ENCODE measurements at places on chromosomes 6 and 20.

DNA sequence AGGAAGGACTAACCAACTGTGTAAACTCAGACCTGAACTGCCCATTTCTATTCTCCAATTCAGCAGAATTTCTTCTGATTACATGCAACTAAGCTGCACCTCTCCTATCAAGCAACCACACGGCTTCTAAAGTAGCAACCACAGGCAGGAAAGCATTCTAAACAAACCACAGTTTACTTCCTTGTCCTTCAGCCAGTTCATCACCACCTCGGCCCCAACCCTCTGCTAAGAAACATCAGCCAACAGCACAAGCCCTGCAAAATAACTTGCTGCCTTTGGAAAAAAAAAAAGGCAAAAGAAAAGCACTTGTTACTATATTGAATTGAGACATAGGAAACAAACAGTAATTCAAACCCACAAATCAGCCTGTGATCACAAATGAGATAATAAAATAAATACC, 140.3 kb downstream of the NFATC2 start:
- peak; percentile 46 for DNase-seq

DNA sequence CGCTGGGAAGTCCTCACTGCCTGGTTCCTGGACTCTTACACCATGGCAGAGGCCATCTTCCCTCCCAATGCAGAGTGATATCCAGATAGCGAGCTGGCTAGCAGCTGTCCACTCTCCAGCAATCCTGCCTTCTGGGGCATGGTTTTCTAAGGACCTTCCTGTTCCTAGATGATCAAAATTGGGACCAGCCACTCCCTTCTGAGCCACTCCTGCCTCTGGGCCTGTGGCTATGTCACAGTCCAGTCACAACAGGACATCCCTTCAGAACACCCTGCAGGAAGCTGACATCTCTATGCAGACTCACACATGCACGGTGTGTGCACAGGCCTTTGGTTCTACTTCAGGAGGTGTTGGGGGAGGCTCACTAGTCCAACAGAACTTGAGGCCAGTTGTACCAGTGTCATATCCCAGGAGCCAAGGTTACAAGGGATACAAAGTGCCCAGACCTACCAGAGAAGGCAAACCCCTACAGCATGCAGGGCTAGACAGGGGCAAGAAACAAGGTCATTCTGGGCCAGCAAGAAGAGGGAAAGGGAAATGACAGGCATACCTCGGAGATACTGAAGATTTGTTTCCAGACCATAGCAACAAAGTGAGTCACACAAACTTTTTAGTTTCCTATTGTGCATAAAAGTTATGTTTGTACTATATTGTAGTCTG, 2.7 kb upstream of the MCCD1 start:
- no peak for DNase-seq

- no peak for DNase-seq
These were observed 966 bp downstream of the CFAP206 start for GRCh38 chr6:87408721-87409155.

DNA sequence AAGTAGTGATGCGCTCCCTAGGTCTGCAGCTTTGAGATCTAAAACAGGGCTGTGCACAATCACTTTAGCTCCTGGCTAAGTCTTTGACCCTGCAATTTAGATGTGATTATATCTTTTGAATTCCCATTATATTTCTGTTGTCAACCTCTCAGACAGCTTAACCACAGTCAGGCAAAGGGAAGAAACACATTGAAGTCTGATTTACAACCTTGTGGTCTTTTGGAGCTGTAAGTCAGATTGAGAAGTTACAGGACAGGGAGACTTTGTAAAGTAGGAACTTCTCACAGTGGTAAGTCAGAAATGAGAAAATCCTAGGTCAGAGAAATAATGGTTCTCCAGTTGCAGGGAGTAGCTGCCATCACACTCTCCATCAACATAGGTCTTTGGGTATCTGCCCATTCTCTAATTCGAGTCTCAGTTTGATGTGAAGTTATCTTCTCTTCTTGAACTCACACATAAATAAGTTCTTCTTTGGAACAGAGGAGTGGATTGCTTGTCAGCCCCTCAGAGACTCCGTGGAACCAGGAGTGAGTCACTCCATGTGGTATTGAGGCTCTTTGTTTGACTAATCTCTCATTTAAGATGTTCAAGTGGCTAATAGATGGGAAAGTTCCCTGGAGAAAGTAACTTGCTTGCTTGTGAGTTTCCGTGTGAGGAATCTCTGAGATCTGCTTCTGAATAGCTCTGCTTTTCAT, 35.0 kb upstream of the SGK1 start:
- no peak for DNase-seq

DNA sequence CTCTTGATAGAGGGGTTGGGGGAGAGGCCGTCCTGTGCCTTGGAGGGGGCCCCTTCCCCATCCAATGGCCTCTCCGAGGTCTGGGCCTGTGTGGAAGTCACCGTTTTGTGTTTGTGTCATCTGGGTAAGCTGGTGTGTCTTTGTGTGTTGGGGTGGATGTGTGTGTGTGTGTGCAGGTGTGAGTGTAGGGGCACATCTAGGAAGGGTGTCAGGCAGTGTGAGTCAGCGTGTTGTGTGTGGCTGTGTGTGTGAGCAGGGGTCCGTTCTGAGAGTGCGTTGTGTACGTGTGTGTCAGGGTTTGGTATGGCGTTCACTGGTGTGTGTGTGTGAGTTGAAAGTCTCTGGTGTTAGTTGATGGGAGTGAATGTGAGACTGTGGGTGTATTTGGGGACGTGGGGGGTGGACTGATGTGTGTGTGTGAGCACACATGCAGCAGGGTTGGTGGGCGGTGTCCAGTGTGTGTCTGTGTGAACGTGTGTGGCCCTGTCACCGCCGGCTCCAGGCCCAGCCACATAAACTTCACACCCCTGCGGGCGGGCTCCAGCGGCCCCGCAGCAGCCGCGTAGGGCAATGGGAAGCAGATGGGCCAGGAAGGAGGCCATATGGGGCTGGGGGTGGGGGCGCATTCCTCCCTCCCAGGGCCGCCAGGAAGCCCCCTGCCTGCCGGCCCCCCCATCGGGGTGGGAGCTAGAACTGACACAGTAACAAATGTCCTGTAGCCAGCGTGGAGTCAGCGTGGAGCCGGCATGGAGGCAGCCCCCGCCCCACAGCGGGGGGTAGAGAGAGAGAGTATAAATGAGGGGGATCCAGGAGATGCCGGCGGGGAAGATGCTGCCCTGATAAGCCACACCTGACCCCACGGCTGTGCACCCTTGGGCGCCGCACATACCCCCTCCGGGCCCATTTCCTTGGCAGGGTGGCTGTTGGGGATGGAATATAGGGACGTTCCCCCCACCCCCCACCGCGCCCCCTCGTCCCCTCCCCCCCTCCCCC, 32.1 kb downstream of the SNAI1 start:
- DNase-seq, result no peak

GRCh38 chr6:155290491-155290890, 23.8 kb downstream of the TFB1M start:
- no peak for DNase-seq

- DNase-seq, result no peak
These were observed 34.0 kb downstream of the ELOVL4 start for GRCh38 chr6:79913369-79913768.

- DNase-seq, result no peak
These were observed 626.1 kb downstream of the COL12A1 start for GRCh38 chr6:74579794-74580193.

GRCh38 chr20:42341654-42342053, 723.5 kb upstream of the CHD6 start:
- DNase-seq, result peak; percentile 9

- DNase-seq, result no peak
These were observed 1.0 kb upstream of the SOX18 start for GRCh38 chr20:64050261-64051032.

- DNase-seq, result peak; percentile 3
These were observed 453.1 kb upstream of the SLC35B3 start for GRCh38 chr6:8888468-8888867.

- no peak for DNase-seq
These were observed 365.2 kb downstream of the SYNE1 start for GRCh38 chr6:152271776-152272464.

- DNase-seq, result no peak
These were observed 54.1 kb upstream of the EXOC2 start for GRCh38 chr6:747028-747427.

GRCh38 chr6:46651816-46652215, 802 bp downstream of the CYP39A1 start:
- DNase-seq, result peak; percentile 18

- DNase-seq, result no peak
These were observed 126.2 kb downstream of the IMPG1 start for GRCh38 chr6:75946146-75946831.

DNA sequence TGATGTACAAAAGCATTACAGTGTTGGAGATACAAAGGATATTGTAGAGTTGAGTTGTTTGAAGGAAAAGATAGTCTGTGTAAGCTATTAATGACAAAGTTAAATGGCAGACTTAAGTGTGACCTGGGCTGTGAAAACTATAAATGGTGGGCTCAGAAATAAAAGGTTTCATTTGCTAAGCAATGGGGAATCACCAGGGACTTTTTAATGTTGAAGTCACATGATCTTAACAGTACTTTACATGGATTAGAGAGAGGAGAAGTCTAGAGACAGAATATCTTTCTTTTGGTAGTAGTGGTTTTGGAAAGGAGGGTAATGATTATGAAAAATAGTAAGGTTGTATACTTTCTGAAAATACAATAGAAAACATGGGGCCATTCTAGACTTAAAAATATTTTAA, 67.1 kb downstream of the SCAF8 start:
- no peak for DNase-seq

DNA sequence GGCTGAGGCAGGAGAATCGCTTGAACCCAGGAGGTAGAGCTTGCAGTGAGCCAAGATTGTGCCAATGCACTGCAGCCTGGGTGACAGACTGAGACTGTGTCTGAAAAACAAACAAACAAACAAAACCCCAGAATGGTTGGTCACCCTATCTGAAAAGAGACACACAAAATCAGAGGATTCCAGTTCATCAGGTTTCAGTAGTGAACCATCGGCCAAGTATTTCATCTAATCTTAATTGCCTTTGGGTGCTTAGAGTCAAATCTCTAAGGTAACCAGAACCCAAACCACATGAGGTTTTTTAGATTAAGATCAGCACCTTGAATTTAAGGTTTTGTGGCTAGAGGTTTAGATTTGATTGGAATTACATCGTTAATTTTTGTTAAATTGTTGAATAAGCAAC, 8.3 kb upstream of the ZBTB2 start:
- no peak for DNase-seq

DNA sequence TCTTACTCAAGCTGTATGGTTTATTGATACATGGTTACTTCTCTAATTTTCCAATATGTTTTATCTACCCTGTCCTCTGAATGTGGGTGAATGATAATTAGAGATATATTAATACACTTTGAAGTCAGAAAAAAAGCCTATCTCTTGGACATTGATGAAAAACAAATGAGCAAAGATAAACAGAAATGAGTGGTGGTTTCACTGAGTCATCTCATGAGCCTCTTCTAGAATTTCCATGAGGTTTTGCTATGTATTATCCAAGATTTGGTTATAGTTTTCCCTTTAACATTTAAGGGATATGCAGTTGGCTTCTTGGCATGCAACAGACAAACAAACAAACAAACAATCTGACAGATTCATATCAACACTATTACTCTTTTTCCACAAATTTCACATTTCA, 586.8 kb downstream of the RFPL4B start:
- no peak for DNase-seq

DNA sequence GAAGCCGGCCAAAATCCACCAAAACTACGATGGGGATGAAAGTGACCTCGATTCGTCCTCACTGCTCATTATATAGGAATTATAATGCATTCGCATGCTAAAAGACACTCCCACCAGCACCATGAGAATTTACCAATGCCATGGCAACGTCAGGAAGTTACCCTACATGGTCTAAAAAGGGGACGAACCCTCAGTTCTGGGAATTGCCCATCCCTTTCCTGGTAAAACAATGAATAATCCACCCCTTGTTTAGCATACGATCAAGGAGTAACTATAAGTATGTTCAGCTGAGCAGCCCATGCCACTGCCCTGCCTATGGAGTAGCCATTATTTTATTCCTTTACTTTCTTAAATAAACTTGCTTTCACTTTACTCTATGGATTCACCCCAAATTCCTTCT, 20.1 kb upstream of the FAM110A start:
- DNase-seq, result no peak

- DNase-seq, result no peak
These were observed 139.8 kb upstream of the BACH2 start for GRCh38 chr6:90436403-90436802.

GRCh38 chr6:36997811-36998722, 7.4 kb upstream of the FGD2 start:
- DNase-seq, result peak; percentile 80

- no peak for DNase-seq
These were observed 2.8 kb upstream of the ASF1A start for GRCh38 chr6:118890997-118891790.

- DNase-seq, result no peak
These were observed 65.6 kb downstream of the CDC5L start for GRCh38 chr6:44453146-44453545.

DNA sequence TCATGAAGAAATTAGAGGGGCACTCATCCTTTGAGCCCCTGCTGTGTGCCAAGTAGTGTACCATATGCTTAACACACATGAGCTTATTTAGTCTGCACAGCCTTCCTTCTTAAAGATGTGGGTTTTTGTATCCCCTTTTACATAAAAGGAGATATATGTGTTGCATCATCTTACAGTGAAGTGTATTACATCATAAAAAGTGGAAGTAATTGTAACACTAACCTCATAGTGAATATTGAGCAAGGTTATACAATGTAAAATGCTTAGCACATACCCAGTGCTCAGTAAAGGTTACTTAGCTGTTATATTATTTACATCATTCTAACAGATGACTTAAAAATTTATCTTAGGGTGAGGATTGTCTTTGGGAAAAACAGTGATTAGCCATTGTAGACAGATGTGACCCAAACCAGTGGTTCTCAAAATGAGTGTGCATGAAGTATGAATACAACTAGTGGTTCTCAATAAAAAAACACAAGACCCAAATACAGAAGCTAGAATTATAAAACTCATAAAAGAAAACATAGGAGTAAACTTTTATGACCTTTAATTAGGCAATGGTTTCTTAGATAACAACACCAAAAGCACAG, 3.8 kb upstream of the PIGU start:
- DNase-seq, result no peak

DNA sequence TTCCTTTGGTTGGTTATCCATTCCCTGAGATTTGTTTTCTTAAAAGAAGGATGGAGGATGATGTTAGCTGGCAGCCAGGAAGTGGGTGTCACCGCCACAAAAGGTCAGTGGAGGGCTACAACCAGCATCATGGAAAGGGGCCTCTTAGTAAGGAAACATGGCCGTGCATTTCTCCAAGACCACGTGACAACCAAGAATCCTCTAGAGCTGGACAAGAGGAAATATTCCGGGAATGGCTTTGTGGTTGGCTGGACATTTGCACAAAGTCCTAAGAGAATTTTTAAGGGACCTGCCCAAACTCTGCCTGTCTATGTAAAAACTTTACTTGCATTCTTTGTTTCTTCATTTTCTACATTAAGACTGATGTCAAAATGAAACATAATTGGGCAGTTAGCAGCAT, 399.9 kb upstream of the MARCKS start:
- no peak for DNase-seq

- no peak for DNase-seq
These were observed 4.2 kb upstream of the ZDHHC14 start for GRCh38 chr6:157376706-157377230.

GRCh38 chr20:37526238-37526838, 1.3 kb downstream of the BLCAP start:
- no peak for DNase-seq
